Mammary epithelial cell (primary cell): ENCODE measurements at places on chromosomes 5 and 9. TPM values are rescaled to one million over a fixed set of nuclear protein-coding genes. Genes with fewer than 3 reads are reported as not detected.

GRCh38 chr9:134031783-134032182, 6.5 kb downstream of the BRD3OS start:
- no peak for DNase-seq

DNA sequence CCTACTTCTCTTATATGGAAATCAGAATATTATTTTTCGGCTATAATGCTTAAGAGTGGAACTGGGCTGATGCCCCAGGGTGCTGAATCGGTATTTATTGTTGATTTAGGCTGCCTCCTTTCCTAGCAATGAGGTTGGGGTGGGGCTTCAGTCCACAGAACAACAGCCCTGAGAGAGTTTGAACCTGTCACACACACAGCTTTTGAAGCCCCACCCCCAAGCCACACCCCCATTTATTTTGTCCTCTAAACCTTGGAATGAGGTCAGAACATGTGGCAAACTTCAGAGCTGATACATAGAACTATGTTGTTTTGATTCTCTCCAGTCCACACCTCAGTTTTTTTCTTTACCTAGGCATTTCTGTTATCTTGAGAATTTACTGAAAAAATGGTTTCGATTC, 51.7 kb upstream of the CAMK4 start:
- no peak for DNase-seq

Gene EGR1
- 12.7 TPM for total RNA-seq

DNA sequence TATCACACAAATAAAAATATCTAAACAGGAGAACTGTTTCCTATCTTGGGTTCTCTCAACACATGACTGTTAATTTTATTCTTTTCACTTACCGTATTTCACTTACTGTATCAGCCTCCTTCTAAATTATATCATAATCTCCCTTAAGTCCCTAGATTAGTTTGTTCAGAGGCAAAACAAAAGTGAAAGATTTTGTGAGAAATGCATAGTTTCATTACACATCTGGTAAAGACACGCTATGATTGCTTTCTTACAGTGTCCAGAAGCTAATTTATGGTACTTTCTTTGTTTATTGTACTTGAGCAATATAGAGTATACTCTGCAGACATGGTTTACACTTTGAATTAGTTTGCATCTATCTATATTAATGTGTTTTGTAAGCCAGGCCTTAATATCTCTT, 159.7 kb upstream of the TLX3 start:
- no peak for DNase-seq
